ENCODE measurements at places on chromosomes 11 and 22.

- no peak for DNase-seq
Measured at GRCh38 chr22:46424496-46424895, 89.0 kb downstream of the TRMU start.

GRCh38 chr11:42841556-42841955 lies 470.2 kb upstream of the API5 start:
- DNase-seq = no peak

DNA sequence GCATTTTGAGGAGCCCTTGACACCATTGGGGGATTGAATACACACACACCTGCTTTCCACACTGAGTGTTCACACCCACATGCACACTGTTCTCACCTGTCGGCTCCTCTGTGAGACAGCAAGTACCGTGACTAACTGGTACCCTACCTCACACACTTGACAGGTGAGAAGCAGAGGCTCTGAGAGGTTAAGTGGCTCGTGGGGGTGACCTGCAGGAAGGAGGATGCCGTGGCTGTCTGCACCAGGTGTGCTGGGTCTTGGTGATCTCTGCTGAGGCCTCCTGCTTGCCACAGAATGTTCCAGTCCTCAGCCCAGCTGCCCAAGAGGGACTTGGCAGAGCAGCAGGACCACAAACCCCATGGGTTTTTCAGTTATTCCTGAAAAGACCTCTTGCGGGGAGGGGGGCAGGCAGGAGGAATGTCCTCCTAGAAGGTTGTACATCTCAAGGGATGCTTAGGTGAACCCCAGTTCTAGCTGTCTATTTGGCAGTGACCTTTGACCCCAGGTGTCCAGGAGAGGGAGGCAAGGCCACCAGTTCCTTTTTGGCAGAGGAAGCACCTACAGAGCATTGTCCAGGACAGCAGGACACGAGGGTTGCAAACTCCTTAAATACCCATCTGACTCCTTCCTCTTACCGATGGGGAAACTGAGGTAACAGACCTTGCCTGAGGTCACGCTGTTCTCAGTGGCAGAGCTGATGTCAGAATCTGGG lies 66.0 kb downstream of the SHISAL1 start:
- DNase-seq = no peak

GRCh38 chr11:65433657-65434056 lies 11.1 kb downstream of the NEAT1 start:
- DNase-seq = no peak
